Left lung (tissue), 14 donors: ENCODE measurements at places on chromosomes 6 and 20. TPM values are rescaled to one million over a fixed set of nuclear protein-coding genes. Genes with fewer than 3 reads are reported as not detected.

The REM1 gene
- 2.0 TPM for total RNA-seq

The OTOR gene
- not detected for total RNA-seq

The RIMS1 gene
- 0.99 TPM for total RNA-seq

DNA sequence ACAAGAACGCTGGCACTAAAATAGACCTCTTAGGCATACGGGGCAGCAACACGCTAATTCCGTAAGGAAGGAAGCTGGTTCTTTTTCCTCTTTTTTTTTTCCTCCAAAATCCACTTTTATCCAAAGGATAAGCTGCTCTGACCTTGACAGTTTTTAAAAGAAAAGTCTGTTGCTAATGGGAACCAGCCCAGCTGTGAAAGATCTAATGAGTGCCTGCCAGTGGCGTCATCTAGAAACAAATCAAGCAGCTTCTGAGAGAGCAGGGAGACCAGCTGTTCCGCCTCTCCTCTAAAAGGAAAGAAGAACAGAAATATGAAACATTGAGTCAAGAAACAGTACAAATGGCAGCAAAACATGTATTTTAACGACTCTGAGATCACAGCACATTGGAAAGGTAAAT, 78.6 kb downstream of the FAXC start:
- no peak overlapping the region for H3K27ac ChIP-seq
- no peaks in the 10 kb centered on the region for H3K4me1 ChIP-seq
- no peak for DNase-seq
- H3K27me3 ChIP-seq, result no peaks in the 10 kb centered on the region
- H3K36me3 ChIP-seq, result no peaks in the 10 kb centered on the region
- no peak overlapping the region for H3K4me3 ChIP-seq

- no peaks in the 10 kb centered on the region for H3K27me3 ChIP-seq
- DNase-seq, result no peak
- H3K4me1 ChIP-seq, result peaks cover 24% of the 10 kb centered on the region
- H3K36me3 ChIP-seq, result peaks cover 26% of the 10 kb centered on the region
These were observed 54.6 kb downstream of the B4GALT5 start for GRCh38 chr20:49659056-49659455.

DNA sequence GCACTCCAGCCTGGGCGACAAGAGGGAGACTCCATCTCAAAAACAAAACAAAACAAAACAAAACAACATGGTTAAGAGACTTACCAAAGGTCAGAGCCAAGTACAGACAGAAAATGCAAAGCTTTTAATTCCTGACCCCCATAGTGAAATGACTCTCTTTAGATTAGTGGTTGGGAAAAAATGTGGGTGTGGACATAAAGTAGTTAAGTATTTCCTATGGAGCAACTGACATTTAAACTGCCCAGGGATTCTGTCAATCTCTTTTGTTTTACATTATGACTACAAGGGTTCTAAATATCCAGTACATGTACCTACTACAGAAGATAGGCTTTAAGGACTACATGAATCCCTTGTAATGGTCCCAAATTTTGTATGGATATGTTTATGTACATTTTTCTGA, 75.1 kb downstream of the IRAK1BP1 start:
- H3K4me3 ChIP-seq, result no peak overlapping the region
- no peak for DNase-seq
- no peaks in the 10 kb centered on the region for H3K36me3 ChIP-seq

DNA sequence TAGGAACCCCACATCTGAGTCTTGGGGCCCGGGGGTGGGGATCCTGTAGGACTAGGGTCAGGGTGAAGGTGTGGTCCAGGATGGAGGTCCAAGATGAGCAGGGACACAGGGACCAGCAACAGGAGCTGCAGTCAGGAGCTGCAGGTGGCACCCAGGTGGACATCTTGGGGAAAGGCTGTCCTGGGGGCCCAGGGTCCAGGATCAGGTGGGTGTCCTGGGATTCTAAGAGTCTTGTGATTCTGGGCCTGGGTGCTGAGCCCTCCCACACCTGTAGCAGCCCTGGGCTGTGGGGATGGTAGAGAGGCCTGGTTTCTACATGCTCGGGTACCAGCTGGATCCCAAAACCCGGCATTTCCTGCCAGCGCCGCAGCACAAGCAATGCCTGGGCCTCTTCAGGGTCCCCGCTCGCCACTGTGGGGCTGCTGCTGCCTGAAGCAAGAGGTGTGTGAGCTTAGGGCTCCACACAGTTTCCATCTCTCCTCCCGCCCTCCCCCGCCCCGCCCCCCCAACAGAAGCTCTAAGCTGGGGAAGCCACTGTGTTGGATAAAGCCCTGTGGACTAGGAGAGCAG, 20.7 kb downstream of the ERGIC3 start:
- H3K4me1 ChIP-seq, result no peaks in the 10 kb centered on the region
- H3K4me3 ChIP-seq, result no peak overlapping the region
- H3K27me3 ChIP-seq, result no peaks in the 10 kb centered on the region

DNA sequence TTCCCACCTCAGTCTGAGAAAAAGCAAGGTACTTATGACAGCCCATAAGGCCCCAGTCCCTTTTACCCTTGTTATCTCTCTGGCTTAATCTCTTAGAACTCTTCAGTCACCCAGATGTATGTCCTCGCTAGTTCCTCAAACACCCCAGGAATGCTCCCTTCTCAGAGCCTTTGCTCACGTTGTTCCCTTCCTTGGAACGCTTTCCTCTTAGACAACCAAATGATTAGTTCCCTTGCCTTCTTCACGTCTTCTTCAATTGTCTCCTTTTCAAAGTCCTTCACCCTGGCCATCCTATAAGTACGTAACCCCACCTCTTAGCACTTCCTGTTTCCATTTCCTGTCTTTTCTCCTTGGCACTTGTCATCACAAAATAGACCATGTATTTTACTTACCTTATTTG, 1.1 kb upstream of the APOBEC2 start:
- H3K4me1 ChIP-seq, result no peaks in the 10 kb centered on the region
- no peak overlapping the region for H3K4me3 ChIP-seq
- H3K36me3 ChIP-seq, result no peaks in the 10 kb centered on the region
- no peak overlapping the region for H3K27ac ChIP-seq
